H7 (cell line): ENCODE measurements at places on chromosomes 4 and X.

GRCh38 chr4:23934915-23935314, 45.1 kb upstream of the PPARGC1A start:
- no peak for DNase-seq

DNA sequence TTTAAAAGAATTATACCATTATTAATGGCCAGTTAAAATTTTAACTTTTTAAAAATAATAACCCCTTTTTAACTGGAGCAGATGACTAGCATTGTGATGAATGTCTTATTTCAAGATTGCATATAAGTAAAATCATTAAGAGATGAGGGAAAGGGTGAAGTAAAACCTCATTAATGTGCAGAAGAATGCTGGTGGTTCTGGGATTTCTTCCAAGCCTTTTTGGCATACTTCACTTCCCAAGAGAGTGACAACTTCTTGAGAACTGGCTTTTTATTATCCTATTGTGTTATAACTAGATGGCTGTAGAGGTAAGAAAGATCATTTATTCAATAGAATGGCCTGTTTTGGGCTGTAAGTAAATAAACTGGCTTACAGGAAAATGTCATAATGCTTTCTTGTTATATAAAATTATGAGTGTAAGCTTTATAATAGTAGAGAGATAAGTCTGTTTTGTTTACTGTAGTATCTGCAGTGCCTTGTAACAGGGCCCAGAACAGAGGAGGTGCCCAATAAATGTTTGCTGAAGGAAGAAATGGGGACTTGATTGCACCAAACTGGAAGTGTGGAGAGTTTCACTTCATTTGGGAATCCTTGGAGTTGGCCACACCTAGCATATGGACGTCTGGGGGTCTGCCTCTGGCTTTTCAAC, 242.9 kb upstream of the PITX2 start:
- DNase-seq: no peak

GRCh38 chrX:47380268-47380667, 9.9 kb downstream of the ZNF157 start:
- no peak for DNase-seq

GRCh38 chr4:14896656-14897175, 105.6 kb upstream of the CPEB2 start:
- DNase-seq: no peak

GRCh38 chr4:181301735-181302710, 941.2 kb upstream of the TENM3 start:
- no peak for DNase-seq

DNA sequence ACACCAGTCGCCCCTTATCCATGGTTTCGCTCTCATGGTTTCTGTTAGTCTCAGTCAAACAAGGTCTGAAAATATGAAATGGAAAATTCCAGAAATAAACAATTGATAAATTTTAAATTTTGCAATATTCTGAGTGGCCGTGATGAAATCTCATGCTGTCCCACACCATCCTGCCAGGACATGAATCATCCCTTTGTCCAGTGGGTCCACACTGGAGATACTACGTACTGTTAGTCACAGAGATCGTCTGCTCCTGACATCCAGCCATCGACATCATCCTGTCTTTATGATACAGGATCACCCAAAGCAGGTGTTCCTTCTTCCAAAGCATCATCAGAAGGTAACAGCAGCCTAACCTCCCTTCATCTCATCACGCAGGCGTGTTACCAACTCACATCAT, 76.5 kb upstream of the MSX1 start:
- no peak for DNase-seq
